ENCODE measurements at places on chromosomes 5 and 9.

DNA sequence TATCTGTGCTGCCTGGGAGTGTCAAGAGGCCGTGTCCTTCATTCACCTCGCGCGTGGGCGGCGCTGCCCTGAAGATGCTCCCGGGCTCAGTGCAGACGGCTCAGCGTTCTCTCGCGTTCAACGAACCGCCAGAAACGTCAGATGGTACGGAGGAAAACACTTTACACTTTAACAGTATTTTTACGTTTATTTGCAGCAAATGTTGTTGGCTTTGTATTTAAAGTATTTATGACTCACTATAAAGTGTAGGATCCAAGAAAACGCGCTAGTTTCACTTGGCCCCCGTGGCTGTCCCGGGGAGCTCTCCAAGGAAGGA, 544 bp upstream of the ERCC6L2 start:
- H3K36me3 ChIP-seq = no peaks in the 10 kb centered on the region
- no peaks in the 10 kb centered on the region for H3K27me3 ChIP-seq
- no peak overlapping the region for H3K27ac ChIP-seq
- no peak for DNase-seq

GRCh38 chr5:72314571-72315172, 5.4 kb downstream of the MRPS27 start:
- no peaks in the 10 kb centered on the region for H3K27me3 ChIP-seq
- H3K4me1 ChIP-seq = peaks cover 4% of the 10 kb centered on the region
- peak; percentile 77 for DNase-seq

DNA sequence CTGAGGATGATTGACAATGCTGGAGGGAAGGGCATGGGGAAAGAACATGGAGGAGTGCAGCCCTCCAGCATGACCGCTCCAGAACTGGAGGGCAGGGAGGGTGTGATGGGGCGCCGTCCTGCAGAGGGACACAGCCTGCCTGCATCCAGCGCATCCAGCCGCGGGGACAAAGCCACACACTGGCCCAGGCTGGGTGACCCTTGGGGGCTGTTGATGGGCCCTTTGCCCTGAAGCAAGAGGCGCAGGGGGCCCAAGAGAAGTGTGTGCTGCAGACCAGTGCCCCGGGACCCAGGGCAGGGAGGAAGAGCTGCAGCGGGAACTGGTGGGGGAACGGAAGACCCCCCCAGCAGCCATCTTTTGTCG, 169.8 kb upstream of the PPP1R26 start:
- no peaks in the 10 kb centered on the region for H3K4me1 ChIP-seq
- DNase-seq = peak; percentile 46
- H3K27me3 ChIP-seq = no peaks in the 10 kb centered on the region
- H3K4me3 ChIP-seq = no peak overlapping the region
- no peak overlapping the region for H3K27ac ChIP-seq
- no peaks in the 10 kb centered on the region for H3K36me3 ChIP-seq

- DNase-seq = no peak
- no peak overlapping the region for H3K27ac ChIP-seq
- peaks cover 26% of the 10 kb centered on the region for H3K4me1 ChIP-seq
- no peaks in the 10 kb centered on the region for H3K36me3 ChIP-seq
- no peaks in the 10 kb centered on the region for H3K27me3 ChIP-seq
- no peak overlapping the region for H3K4me3 ChIP-seq
Measured at GRCh38 chr5:57776035-57776434, 293.4 kb upstream of the ACTBL2 start.

DNA sequence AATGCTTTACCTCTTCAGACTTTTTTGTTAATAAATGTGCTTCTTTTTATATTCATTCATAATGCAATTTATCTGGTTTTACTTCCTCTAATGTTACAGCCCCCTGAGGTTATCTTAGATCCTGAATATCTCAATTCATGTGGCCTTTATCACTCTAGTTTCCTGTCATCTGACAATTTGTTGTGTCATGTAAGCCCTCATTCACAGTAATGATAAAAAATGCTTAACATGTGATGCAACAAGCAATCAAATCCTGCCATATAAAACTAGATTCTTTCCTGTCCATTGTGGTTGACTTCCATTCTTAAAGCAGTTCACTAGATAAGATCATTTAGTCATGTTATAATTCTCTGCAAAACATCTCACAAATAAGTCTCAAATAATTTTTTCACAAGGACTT, 991.2 kb upstream of the ACO1 start:
- no peak for DNase-seq
- H3K4me3 ChIP-seq = no peak overlapping the region
- no peaks in the 10 kb centered on the region for H3K27me3 ChIP-seq
- H3K27ac ChIP-seq = no peak overlapping the region
